ENCODE measurements at places on chromosomes 16 and 17.

DNA sequence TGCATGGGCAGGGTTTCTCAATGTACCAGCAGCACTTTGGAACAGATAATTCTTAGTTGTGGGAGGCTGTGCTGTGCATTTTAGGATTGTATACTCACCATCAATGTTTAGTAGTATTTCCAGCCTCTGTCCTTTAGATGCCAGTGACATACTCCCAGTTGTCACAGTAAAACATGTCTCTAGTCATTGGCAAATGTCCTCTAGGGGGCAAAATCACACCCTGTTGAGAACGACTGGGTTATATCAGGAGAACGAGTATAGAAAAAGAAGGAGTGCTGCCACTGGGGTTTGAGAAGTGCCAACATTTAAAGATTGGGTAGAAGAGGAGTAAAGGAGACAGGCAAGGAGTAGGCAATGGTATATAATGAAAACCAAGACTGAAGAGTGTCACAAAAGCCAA is 37.9 kb upstream of the SMIM36 start:
- DNase-seq, result no peak

- peak; percentile 77 for DNase-seq
Measured at GRCh38 chr17:81684442-81684911, 666 bp downstream of the HGS start.

- no peak for DNase-seq
Measured at GRCh38 chr17:40931311-40931710, 6.1 kb downstream of the KRT23 start.

GRCh38 chr16:73697336-73697735 is 599.3 kb upstream of the PSMD7 start:
- no peak for DNase-seq

DNA sequence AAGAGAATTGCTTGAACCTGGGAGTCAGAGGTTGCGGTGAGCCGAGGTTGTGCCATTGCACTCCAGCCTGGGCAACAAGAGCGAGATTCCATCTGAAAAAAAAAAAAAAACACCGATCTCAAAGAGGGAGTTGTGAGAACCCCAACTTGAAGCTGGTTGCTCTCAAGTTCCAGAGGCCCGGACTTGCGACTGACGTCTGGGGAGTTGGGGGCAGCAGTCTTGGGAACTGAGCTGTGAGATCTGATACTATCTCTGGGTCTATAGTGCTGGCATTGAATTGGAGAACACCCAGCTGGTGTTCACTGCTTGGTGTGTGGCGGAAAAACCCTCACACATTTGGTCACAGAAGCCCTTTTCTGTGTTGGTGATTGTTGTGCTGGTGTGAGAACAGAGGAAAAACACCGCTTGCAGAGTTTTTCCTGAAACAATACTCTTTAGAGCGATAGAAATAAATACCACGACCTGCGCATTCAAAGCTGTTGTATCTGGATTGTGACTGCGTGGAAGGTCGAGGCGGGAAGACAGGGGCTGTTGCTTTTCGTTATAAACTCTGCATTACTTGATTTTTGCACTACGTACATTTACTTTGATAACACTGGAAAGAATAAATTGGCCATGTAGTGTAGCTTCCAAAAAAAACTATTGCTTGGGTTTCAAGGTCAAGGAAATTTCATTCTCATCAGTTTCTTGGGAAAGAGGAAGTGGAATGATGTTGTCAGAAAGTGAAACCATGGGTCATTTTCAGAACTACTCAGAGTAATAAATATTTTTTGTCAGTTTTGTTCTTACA is 8.8 kb downstream of the SCIMP start:
- no peak for DNase-seq

DNA sequence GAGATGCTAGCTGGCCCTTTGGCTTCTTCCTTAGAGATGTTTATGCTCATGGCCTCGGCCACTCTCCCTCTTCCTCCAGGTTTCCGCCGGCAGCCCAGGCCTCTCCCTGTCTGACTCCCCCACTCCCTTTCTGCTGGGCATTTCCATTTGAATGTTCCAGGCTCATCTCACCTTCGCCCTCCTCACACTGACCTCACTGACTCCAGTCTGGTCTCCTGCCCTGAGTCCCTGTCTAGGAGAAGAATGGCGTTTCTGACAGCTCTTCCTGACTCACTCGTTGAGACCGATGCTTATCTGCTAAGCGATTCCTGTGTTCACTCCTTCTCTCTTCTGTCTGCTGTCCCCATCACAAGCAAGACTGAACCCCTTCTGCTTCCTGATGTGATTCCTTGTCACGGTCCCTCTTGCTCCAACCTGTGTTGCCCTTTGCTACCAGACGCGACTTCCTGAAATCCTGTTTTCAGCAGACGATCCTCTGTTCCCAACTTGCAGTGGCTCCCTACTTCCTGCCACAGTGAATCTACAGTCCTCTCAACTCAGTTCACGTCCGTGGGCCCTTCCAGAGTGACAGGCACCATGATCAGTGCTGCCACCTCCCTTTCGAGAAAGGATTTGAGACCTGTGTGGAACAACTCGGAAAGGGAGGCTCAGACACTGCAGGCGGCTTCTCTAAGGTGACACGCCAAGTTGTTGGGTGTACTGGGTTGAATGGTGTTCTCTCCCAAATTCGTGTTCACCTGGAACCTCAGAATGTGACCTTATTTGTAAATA is 176.4 kb downstream of the MSI2 start:
- no peak for DNase-seq

GRCh38 chr17:68453991-68454665 is 3.2 kb downstream of the WIPI1 start:
- no peak for DNase-seq

DNA sequence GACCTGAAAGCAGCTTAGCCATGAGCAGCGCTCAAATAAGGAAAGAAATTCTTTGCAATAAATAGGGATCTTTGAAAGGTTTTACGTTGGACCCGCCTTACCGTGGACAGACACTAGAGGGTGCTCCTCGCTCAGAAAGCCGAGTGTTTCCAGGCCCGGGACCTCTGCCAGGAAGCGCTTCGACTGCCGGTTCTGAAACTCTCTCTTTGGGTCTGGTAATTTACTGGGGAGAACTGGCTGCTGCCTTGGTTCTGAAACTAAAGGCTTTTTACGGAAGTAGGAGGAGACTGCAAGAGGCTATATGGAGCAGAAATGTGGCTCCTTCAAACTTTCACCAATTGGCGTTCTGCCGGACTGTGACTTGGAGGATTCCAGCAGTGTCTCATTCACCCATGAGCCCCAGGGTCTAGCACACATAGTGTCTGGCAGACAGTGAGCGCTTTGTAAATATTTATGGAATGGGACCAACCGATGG is 45.6 kb upstream of the HOXB9 start:
- peak; percentile 79 for DNase-seq

- DNase-seq, result no peak
Measured at GRCh38 chr17:28530926-28531325, 21.5 kb downstream of the UNC119 start.

DNA sequence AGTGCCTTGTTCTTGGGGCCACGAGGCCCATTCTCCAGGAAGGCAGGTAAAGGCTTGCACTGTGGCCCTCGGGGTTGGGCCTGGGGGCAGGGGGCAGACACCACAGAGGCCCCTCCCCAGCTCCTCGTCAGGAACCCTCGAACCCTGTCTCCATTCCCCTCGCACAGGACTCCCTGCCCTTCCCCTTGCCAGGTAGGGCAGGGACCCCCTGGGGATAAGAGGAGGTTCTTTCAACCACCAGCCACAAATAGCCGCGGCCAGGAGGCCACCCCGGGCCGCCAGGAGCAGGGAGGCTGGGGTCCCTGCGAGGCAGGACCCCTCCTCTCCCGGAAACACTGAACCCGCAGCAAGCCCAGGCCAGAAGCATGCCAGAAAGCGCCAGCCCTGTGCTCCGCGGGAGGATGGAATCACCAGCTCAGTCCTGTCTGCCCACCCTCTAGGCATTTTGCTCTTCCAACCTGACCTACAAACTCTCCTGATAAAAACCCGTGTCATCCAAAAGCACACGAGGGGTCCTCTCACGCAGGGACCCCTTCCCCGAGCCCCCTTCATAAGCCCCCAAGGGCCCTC is 45.6 kb downstream of the SLC47A1 start:
- no peak for DNase-seq

DNA sequence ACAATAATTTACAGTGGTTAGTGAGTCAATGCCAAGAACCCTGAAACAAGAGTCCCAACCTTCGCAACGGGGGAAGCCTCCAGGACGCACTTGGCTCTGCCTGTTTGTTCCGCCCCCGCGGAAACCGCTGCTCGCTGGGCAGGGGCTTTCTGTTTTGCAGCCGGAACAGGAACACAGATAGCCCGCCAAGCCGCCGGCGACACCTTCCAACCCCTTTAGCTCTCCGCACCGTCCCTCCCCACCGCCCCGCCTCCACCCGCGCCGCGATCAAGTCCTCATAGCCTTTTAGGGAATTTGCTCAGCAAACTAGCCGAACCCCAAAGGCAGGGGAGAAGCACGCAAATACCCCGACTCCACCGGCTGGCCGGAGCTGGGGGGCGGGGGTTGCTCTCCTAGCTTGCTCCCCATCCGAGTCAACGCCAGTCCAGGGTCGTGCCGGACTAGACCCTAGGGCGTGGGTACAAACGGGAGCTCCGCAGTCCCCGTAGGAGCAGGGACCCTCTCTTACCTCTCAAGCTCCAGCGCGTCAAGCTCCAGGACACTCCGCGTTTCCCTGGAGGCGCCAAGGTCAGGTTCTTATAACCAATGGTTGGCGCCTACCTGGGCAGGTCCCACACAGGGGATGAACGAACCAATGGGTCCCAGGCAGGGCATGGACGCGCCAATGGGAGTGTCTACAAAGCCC is at the start of gene SLFN13:
Gene SLFN13 (minus strand): TSS at position 553 of the 685 bp plus-strand sequence. CDS start 3,086 bp downstream, outside the sequence.
- peak; percentile 56 for DNase-seq

DNA sequence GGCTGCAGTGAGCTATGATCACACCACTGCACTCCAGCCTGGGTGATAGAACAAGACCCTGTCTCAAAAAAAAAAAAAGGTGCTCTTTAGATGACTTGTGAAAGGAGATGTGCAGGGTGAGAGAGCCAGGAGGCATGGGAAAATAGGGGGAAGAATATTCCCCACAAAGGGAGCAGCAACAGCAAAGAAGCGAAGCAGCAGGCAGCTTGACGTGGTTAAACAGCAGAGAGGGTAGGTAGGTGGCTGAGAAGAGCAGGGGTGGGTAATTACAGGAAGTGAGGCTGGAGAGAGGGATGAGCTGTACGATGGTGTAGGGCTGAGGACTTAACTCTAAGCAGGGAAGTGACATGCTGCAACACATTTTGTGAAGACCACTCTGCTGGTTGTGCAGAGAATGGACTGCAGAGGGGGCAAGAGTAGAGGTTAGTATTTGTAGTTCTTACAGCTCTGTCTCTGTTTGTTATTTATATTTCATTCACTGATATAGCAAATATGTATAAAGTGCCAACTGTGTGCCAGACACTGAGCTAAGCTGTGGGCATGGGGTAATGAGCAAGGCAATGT is 1.6 kb downstream of the HEATR3 start:
- DNase-seq, result peak; percentile 66

GRCh38 chr17:6196355-6196754 is 126.2 kb downstream of the WSCD1 start:
- DNase-seq, result no peak

GRCh38 chr17:57174591-57174990 is 81.7 kb upstream of the MSI2 start:
- DNase-seq, result no peak

DNA sequence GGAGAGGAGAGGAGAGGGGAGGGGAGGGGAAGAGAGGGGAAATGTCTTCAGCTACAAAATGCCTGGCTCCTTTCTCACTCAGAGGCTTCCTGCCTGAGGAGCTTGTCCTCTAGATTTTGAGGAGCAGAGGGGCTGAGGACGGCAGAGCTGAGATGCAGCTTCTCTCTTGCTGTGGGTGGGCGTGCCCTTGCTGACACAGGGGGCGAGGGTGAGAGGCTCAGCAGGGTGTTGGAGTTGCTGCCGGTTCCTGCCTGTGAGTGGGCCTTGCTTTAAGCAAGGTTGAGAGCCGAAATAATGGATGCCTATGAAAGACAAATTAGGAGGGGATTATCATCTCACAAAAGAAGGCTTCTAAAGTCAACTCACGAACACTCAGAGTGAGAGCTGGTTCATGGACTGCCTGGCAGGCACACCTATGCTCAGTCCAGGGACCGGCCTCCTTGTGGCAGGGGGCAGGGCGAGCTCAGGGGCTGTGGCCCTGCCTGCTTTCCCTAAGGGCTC is 215.6 kb downstream of the MSI2 start:
- DNase-seq, result no peak

- DNase-seq, result no peak
Measured at GRCh38 chr17:49998836-49999511, 4.0 kb upstream of the DLX3 start.

DNA sequence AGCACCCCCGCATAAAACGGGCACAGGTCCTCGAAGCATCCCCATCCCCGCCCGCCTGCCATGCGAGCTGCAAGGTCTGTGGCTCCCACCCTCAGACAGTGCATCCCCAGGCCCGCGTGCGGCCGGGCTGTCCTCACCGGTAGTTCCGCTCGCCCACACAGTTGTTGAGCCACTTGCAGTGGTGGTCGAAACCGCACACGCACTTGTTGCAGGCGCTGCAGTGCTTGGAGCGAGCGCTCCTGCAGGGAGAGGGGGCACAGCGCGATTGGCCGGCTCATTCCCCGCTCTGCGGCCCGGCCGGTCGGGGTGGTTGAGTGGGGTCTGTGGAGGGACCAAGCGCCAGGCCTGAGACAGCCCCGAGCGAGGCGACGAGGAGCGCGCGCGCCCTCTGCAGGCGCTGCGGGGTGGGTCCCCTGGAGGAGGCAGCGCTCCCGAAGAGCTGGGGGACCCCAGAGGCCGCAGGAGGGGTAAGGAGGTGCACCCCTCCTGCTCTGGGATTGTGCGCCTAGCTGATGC is 6.0 kb upstream of the TPPP3 start:
- DNase-seq, result no peak

- no peak for DNase-seq
Measured at GRCh38 chr16:66399031-66399430, 28.1 kb upstream of the BEAN1 start.

DNA sequence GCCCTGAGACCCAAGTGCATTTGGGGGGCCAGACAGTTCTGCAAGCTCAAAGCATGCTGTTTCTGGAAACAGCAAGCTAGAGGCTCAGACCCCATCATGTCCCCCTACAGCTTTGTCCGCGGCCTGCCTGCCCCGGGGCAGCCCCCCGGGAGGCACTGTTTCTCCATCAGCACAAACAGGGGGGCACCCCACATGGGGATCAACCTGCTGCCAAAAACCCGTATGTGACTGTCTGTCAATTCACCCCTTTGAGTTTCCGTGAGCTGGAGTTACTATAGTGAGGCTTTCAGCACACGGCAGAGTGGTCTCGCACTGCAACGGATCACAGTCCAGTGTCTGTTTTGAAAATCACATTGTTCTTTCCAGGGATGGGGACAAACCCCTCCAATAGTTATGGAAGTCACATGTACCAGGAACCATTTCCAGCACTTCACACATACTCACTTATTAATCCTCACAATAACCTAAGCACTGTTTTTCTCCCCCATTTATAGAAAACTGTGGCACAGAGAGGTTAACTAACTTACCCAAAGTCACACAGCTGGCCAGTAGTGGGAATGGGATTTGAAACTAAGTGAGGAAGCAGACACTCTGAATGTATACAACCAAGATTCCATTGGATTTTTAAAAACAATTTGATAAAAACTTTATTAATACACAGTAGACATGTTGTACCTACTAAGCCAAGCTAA is 269.0 kb downstream of the C16orf95 start:
- no peak for DNase-seq

Data from astrocyte of the spinal cord (primary cell).